Stimulated activated CD4-positive, alpha-beta T cell treated with anti-CD3 and anti-CD28 coated beads, Interleukin-4, amount 100 ng/mL, for 24 hours (primary cell): ENCODE measurements at places on chromosomes 5 and 9.

- DNase-seq, result no peak
Measured at GRCh38 chr9:135104761-135105160, 17.3 kb downstream of the OLFM1 start.

GRCh38 chr9:100216178-100216787 lies 117.2 kb downstream of the INVS start:
- peak; percentile 68 for DNase-seq

DNA sequence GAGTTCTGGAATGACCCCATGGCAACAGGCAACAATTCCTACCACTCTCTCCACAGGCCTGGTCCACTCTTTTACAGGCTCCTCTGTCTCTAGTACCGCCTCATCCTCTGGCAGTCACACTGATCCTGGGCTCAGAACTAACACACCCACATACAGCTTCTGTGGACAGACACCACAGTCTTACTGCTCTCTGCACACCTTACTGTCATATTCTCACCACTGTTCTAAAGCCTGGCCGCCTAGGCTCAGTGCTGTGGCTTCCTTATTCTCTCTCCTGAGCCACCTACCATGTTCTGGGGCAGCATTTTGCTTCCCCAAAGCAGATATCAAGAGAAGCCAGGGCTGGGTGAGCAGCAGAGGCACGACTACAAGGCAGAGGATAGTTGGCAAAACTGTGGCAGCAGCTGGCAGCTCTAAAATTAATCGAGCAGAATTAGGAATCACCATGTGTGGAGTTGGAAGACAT lies 14.8 kb downstream of the REEP5 start:
- no peak for DNase-seq

- DNase-seq, result peak; percentile 68
Measured at GRCh38 chr9:19464764-19465585, 56.2 kb downstream of the ACER2 start.
